ENCODE measurements at places on chromosomes 2 and 18.

- DNase-seq = no peak
Observed at GRCh38 chr2:118968042-118968441, 26.0 kb downstream of the MARCO start.

GRCh38 chr2:20551260-20551944 is 99.5 kb downstream of the HS1BP3 start:
- no peak for DNase-seq

DNA sequence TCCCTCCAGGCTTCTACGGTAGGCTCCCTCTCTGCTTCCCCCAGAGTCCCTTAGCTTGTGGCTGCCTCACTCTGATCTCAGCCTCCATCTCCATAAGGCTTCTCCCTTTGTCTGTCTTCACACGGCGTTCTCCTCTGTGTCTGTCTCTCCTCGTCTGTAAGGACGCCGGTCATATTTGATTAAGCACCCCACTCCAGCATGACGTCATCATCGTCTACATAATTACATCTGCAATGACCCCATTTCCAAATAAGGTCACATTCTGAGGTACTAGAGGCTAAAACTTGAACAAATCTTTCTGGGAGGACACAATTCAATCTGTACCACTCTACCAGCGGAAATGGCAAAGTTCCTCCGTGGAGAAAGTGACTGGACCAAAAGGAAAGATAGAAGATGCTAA is 8.3 kb upstream of the COL6A3 start:
- no peak for DNase-seq

DNA sequence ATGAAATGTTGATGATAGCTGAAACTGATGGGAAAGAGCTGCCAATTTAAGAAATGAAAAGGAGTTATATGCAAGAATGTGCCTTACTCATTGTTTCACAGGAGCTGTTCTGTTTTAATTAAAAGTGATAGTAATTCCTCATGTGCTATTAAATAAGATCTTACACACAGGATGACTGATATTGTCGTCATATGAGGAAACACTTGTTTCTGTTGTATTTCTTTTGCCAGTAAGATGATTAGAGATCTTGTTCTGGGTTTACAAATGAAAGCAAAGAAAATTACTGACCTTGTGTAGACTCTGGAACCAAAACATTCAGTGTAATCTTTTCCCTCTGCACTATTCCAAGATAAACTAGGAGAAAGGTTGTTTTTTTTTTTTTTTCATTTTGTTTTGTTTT is 123.6 kb downstream of the MAP3K20 start:
- DNase-seq = no peak

DNA sequence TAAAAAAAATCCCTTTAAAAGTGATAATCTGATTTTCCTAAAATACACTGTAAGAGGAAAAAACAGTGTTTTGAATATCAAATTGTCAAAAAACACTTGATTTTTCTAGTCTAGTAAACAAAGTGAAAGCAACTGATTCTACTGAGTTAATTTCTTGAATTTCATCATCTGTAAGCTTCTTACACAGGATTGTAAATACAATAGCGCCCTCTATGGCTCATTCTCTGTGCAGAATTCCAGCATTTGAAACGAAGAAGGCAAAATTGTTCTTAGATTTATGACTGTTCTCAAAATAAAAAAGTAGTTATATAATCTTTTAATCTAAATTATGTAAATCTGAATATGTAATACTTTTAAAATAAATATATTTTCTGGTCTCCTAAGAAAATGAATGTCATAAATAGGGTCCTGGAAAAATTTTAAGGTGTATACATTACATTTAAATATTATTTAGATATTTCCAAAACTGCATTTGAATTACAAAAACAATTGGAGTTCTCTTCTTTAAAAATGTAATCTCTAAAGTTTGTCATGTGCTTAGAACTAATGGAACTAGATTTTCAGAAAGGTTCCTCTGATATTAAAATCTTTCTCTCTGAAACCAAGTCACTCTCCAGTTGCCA is 176.9 kb upstream of the MC4R start:
- DNase-seq = no peak

GRCh38 chr2:63562751-63563150 is 25.5 kb downstream of the WDPCP start:
- DNase-seq = no peak

- DNase-seq = no peak
Observed at GRCh38 chr2:71689968-71690834, 236.8 kb downstream of the DYSF start.

- no peak for DNase-seq
Observed at GRCh38 chr18:37230768-37231167, 334.8 kb downstream of the CELF4 start.

GRCh38 chr2:10982931-10983701 is 71.4 kb downstream of the KCNF1 start:
- DNase-seq = peak; percentile 76

DNA sequence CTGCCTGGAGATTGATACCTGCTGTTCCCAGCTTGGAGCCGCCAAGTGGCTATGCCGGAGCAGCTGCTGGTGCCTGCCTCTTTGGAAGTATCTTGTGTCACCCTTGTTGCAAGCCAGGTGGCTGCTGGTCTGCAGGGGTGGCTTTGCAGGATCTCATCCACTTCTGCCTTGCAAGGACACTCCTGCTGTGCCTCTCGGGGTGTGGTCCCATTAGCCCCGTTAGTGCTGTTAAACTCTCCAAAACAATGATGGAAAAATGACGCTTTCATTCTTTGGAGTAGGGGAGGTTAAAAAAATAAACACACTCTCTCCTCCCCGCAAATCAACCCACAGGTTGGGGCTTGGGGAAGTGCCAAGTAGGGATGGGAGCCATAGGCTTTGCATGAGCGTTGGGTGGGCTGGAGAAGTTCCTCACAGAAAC is 352.8 kb downstream of the RNF144A start:
- no peak for DNase-seq
